Left forelimb (tissue), 1 donor: ENCODE measurements at places on chromosomes 2 and 18.

- no peak for DNase-seq
Measured at GRCh38 chr2:23380562-23381065, 4.4 kb upstream of the KLHL29 start.

GRCh38 chr2:9249020-9249800 lies 42.6 kb downstream of the ASAP2 start:
- DNase-seq: no peak

DNA sequence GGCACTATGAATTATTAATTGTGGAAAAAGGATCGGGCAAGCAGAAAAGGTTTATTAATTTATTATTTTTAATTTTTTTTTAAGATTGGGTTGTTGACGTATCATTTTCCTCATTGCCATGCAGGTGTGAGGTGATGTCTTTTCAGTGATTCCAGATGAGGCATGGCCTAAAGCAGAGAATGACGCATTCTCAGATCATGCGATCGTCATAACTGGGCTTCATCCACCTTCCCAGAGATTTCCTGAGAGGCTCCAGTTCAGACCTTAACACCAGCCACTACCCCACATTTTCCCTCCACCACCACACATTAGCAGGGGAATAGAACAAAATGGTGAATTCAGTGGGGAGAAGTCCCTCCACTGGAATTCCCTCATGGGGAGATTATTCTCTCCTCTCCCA lies 518.4 kb upstream of the SPHKAP start:
- DNase-seq: no peak

DNA sequence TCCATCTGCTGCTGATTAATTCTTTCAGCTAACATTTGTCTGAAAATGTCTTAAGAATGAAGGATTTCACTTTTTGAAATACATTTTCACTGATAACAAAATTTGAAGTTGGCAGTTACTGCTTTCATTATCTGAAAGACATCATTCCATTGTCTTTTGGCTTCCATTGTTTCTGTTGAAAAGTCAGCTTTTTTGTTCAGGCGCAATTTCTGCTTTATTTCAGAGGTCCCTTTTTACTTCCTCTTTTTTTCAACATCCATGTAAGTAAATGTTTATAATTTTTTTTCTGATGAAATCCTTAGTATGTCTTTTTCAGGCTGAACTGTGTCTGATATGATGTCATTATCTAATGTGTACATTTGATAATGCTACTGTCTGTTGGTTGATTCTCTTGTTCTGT lies 184.2 kb downstream of the RND3 start:
- no peak for DNase-seq

DNA sequence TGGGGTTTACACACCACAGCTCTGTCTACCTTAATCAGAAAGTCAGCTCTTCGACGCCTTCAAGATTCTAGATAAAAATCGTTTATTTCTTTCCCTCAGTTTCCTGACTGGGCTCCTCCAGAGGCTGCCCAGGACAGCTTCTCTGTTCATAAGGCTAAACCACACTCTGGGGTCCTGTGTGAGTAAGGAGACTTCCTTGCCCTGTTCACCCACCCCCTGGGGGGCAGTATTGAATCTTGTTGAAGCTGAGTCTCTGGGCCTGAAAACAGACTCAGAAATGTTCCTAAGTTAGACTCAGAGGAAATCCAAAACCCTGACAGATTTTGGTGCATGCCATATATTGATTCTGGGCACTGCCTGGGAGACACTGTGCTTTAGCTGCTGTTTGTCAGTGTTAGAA lies 43.0 kb downstream of the G6PC2 start:
- DNase-seq: no peak

GRCh38 chr2:105904938-105905337 lies 160.2 kb downstream of the NCK2 start:
- no peak for DNase-seq

DNA sequence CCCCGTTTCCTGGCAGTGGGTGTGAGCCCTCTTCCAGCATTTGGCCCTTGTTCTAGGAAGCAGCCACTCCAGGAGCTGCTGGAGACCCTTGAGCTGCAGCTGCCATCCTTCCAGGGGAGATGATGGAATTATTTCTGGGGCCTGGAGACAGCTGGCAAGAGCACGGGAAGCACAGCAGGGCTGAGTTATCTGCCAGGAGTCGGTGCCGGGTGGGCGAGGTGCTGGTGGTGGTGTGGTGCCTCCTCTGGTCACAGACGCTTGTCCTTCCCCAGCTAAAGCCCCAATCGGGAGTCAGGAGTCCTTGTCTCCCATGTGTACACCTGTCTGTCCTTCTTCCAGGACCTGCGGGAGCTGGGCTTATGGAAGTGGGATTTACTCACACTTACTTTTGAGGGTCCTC lies 36.0 kb downstream of the DPYSL5 start:
- no peak for DNase-seq

DNA sequence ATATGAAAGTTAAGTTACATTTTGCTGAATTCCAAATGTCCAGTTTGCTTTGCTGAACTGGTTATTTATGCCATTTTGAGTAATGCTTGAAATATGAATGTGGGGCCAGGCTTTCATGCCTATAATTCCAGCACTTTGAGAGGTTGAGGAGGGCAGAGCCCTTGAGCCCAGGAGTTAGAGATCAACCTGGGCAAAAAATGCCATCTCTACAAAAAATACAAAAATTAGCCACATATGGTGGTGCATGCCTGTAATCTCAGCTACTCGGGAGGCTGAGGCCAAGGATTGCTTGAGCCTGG lies 101.2 kb upstream of the ITGA6 start:
- DNase-seq: no peak

DNA sequence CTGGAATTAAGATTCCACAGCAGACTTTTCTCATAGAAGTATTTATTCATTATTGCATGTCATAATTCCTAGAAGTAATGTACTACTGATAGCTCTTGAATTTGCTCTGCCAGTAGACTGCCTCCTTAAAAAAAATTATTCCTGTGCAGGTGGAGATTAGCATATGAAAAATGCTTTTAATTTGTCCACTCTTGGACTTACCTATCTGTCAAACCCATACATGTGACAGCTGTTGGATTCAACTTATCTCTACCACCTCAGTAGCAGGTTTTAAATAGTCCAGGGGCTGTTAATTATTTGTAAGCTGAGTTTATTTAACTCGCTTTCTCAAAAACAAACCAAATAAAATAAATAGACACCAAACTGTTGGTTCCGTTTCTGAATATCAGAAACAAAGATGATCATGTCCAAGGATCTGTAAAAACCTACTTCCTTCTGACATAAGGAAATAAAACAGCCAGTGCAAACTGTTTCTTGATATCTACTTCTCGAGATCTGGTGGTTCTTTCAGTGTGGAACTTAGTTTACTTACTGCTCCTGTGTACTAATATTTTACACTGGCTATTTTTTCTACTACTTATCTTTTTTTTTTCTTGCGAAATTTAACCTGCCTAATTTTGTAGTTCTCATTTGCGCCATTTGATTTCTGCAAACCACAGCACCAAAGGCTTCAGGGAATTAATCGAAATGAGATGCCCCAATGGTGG lies 44.2 kb downstream of the ZEB2 start:
- DNase-seq: no peak

DNA sequence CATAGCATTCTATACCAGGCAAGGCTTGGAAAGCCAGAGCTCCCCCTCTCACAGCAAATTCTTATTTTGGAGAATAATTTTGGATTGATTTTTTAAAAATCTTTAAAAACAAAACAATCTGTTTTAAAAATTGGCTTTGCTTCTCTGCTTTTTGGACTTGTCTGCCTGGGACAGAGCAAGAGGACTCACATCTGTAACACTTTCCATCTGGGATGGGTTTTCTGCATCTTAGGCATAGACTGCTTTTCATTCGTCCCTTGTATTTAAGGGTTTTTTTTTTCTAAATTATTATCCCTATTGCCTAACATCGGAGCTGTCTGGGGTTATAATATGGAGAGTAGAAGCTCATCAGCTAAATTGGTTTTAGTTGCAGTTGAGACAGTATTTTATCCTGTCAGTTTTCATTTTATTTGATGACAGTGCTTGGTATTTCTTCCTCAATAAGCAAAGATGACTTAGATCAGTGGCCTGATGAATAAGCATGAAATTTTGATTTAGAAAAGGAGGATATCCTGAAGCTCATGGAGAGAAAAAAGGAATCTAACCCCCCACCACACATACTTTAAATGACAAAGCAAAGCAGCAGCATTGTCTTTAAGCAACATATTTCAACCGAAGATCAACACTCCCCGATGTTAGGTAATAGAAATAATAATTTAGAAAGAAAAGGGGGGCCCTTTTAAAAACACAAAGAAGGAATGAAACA lies 2.3 kb upstream of the FZD7 start:
- DNase-seq: no peak

- DNase-seq: no peak
Measured at GRCh38 chr2:222040333-222040732, 258.5 kb downstream of the PAX3 start.
